ENCODE measurements at places on chromosomes 5 and 9.

DNA sequence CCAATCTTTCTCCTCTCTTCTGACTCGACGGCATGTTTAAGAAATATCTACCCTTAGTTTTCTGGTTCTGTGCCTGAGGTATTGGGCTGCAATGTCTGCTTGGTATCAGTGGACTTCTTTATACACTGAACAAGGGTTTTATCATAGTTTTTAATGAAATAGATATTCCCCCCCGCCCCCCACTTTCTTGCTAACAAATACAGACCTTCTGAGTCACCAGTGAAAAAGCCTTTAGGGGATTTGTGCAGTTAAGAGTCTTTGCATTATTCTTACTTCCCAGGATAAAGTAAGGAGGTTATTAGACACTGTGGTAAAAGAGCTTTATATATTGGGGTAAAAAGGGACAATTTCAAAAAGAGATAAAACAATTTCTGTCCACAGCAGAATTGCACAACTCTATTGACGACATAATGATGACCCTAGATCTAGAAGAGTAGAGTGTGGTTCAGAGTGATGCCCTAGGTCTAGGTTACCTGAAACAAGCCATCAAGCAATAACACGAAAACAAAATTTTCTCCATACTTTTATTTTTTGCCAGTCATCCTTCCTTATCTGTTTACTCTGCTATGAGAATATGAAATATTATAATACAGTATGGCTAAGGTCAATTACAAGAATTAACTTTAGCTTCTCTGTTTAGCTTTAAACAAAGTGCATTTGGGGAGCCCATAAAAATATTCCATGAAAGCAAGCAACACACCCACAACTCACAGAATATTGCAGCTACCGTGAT lies 110.7 kb downstream of the PLK2 start:
- no peak for DNase-seq

- DNase-seq: no peak
Measured at GRCh38 chr9:81141961-81142360, 547.4 kb downstream of the TLE1 start.

GRCh38 chr9:93861736-93862358 lies 93.3 kb downstream of the BARX1 start:
- DNase-seq: no peak

DNA sequence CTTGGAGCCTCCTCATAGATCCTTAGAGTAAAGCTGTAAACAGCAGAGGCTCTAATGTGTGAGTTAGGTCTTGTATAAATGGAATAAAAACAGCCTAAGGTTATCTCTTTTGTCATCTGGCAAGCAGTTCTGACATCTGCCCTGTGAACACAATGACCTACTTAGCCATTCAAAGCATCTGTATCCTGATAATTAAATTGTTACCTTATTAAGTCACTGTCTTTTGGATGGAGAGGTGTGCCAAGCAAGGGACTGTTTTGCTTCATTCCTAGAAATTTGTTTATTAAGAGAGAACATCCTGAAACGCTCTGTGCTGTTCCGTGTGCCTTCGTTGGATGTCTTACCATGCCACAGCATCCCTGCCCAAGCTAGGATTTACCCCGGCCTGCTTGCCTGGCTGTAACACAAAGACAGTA lies 1.5 kb downstream of the LSM11 start:
- no peak for DNase-seq

DNA sequence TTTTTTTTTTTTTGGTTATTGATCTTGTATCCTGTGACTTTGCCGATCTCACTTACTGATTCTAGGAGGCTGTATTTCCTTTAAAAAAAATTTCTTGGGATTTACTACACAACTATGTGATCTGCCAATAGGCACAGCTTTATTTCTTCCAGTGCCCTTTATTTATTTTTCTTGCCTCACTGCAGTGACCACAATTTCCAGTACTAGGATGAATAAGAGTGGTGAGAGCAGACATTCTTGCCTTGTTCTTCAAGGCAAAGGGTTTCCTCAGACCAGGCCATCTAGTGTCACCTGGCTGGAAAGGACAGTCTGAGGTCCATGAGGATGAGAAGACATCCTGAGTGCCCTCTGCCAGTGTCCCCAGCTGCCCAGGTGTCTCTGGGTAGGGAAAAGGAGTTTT lies 265.4 kb downstream of the SPOCK1 start:
- DNase-seq: no peak

GRCh38 chr5:179606071-179606909 lies 17.2 kb downstream of the HNRNPH1 start:
- no peak for DNase-seq

GRCh38 chr9:17217272-17217671 lies 82.4 kb downstream of the CNTLN start:
- DNase-seq: no peak

DNA sequence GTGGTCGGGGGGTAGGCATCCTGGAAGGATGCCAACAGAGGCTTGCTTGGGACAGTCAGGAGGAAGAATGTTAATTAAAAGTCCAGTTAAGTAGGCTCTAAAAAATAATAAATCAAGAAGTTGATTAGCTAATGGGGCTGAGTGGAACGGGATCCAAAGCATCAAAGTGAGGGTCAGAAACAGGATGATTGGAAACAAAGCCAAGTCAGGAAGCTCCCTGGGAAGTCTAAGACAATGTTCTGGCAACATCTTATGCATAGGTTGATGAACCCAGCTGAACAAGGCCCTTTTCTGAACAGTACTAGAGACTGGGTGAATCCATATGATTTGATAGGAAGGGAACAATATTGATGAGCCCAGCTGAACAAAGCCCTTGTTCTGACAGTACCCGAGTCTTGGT lies 50.2 kb upstream of the STARD4 start:
- DNase-seq: no peak

DNA sequence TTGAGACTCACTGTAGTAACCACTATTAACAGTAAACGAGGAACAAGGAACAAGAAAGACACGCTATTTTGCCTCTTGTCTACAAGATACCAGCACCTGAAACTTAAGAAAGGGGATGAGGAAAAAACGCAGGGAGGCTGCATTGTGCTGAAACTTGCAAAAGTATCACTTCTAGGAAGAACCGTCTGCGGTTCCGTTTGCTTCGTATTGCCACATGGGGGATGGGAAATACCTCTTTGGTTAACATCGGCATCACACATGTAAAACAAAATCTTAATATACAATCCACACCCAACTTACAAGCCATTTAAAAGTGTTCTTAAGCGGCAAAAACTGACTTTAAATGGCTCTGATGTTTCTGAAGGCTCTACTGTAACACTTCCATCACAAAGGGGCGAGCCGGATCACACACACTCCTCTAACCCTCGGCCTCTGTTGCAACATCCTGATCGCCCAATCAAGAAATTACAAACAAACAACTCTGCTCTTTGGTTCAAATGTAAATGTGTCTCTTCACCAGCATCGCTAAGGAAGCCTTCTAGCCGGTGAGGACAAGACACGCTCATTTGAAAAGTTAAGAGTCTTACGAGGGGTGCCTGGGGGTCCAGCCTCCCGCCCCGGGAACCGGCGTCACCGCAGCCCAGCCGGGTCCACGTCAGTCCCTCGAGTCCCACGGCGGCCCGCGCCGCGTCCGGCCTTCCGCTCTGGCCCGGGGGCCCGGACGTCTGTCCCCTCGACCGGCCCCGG lies 621 bp downstream of the SEC16A start:
- DNase-seq: no peak

Data from stimulated activated naive B cell treated with anti-CD40 and anti-IgM and Interleukin-4, amounts not matched to agents 10 μg/mL and 1 μg/mL and 100 μg/mL, for 72 hours (primary cell).